Activated CD4-positive, alpha-beta T cell treated with anti-CD3 and anti-CD28 coated beads, Interleukin-2, amount 10 ng/mL, durations not matched to agents 7 days and 5 days (primary cell): ENCODE measurements at places on chromosomes 7 and 10. TPM values are rescaled to one million over a fixed set of nuclear protein-coding genes. Genes with fewer than 3 reads are reported as not detected.

The MRC1 gene
- not detected for total RNA-seq

The AGFG2 gene
- 45.3 TPM for total RNA-seq

The MINDY4 gene
- 1.3 TPM for total RNA-seq

The CADPS2 gene
- not detected for total RNA-seq

The ZNF365 gene
- total RNA-seq, result 0.04 TPM

The OR13A1 gene
- 0.10 TPM for total RNA-seq

The MUC12 gene
- not detected for total RNA-seq

The PLXNA4 gene
- 23.3 TPM for total RNA-seq

The CNPY1 gene
- not detected for total RNA-seq

The ARHGAP22 gene
- not detected for total RNA-seq

The ST8SIA6 gene
- 0.15 TPM for total RNA-seq

The TMEM270 gene
- total RNA-seq, result not detected

The CCL24 gene
- not detected for total RNA-seq

The OPN1SW gene
- not detected for total RNA-seq

The GNGT1 gene
- total RNA-seq, result not detected

The EXOC6 gene
- 13.6 TPM for total RNA-seq

The TRIL gene
- not detected for total RNA-seq

The BHLHA15 gene
- not detected for total RNA-seq

The EVX1 gene
- not detected for total RNA-seq
